Bronchial epithelial cell (primary cell): ENCODE measurements at places on chromosomes 4 and X. TPM values are rescaled to one million over a fixed set of nuclear protein-coding genes. Genes with fewer than 3 reads are reported as not detected.

GRCh38 chrX:134999469-134999868 is 8.7 kb downstream of the SMIM10 start:
- DNase-seq: peak; percentile 57

GRCh38 chr4:105145903-105146275 is 787 bp upstream of the TET2 start:
- DNase-seq: no peak

DNA sequence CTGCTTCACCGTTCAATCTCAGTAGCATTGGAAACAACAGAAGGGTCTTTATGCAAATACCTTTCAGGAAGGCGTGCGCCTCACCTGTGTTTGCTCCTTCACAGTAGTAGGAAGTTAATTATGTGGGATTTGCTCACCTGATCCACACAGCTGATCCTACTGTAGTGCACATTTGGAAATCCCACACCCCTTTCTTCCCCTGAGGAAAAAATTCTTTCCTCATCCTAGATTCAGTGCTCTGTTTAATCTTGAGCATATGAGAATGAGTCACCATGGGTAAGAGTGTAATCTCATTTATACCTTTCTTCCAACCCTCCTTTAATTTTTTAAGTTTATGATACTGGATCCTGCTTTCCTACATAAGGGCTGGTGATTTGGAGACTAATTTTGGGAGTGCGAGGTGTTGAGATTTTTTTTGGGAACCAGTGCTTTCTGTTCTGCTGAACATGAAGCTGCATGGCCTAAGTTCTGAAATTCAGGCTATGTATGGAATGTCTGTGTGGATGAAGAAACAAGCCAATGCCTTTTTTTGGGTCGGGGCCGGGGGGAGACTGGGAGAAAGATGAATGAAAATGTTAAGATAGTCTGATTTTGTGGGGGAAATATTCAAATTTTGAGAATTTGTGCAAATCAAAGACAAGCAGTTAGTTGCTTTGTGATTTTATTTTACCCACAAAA is 19.0 kb downstream of the GAB1 start:
- DNase-seq: peak; percentile 94

COX7B2 gene
- not detected in 2 replicates for total RNA-seq

TEC gene
- total RNA-seq: 0.53 and 2.8 TPM in 2 replicates
